ENCODE measurements at places on chromosomes 16 and 17.

DNA sequence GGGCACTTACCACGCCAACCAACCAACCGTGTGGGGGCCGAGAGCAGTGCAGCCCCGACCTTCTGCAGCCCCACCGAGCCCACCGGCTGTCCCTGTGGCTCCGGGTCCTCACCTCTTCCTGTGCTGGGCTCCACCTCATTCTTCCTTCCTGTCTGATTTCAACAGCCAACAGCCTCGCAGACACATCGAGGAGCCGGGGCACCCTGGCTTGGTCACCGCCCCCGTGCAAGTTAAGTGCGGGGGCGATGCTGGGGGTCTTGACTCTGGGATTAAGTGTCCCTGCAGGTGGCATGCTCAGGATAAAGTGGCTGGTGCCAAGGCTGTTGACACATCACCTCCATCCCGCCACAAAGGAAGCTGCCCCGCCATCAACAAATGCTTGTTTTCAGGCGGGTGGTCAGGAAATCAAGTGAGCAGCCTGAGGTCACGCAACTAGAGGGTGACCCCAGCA lies at the start of gene NLRC3:
TSS of gene NLRC3 (minus strand) at position 102 of the 451 bp plus-strand sequence. CDS start 12,367 bp downstream, outside the sequence.
- no peak for DNase-seq

GRCh38 chr16:83301971-83302370 lies 505.8 kb upstream of the HSBP1 start:
- DNase-seq: no peak

- DNase-seq: no peak
Observed at GRCh38 chr16:88886845-88887521, 20.5 kb upstream of the PABPN1L start.

DNA sequence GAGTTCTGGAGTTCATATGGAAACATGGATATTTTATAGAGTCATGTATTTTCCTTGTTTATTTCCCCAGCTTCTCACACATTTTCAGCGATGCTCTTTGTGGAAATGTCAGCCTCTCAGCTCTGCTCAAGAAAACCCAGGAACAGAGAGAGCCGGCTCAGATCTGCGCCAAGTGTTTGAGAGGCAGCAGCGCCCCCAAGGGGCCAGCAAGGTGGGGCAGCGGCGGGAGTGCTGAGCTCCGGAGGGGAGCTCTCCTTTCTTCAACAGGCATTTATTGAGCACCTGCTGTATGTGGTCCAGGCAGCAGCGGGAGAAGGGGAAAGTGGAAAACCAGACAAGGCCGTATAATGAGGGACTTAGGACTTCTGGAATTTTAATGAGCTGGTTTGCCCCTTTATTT lies 421.1 kb upstream of the C16orf82 start:
- no peak for DNase-seq

DNA sequence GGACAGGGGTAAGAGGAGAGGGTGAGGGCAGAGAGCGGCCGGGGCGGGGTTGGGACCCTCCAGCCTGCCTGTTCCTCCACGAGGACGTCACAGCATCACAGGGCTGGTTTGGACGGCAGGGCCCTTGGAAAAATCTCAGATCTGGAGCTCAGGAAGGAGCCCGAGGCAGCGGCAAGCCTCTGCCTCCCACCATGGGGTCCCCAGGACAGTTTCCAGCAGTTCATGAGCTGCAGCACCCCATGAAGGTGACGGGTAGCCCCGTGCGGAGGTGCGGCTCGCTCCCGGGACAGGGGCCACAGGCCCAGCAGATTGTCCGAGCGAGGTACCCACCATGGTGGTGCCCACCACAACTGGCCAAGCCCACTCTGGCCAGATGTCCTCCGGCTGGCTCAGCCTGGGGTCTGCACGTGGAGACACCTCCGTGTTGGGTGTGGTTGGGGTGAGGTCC lies 21.3 kb downstream of the TPSD1 start:
- DNase-seq: no peak

- DNase-seq: no peak
Observed at GRCh38 chr16:13171313-13171712, 269.9 kb downstream of the SHISA9 start.

GRCh38 chr17:64784353-64785010 lies 122.4 kb upstream of the SMURF2 start:
- DNase-seq: no peak

DNA sequence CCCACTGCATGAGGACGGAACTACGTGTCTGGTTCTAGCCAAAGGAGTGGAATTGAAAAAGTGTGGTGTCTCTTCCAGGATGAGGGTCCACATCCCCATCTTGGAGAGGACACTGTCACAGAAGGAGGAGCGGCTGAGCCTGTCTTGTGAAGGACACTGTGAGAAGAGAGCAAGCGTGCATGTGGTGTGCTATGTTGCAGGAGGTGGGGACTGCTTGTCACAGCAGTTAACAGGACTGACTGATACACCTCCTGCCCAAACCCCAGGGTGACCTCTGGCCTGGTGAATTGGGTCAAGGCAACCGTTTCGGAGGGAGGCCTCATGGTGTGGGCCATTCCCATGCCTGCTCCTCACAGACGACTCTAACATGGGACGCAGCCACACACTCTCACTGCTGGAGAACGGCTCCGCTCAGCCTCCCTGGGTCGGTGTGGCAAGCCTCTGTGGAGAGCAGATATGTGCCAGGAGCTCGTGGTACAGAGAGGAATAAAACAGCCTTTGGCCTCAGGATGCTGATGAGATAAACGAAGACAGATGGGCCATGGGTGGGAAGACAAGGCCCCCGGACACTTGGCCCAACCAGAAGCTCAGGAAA lies 56.4 kb upstream of the RBFOX3 start:
- DNase-seq: no peak

GRCh38 chr17:76701471-76701967 lies 9.2 kb downstream of the MXRA7 start:
- DNase-seq: no peak

- DNase-seq: no peak
Observed at GRCh38 chr16:84868829-84869472, 49.2 kb downstream of the CRISPLD2 start.

DNA sequence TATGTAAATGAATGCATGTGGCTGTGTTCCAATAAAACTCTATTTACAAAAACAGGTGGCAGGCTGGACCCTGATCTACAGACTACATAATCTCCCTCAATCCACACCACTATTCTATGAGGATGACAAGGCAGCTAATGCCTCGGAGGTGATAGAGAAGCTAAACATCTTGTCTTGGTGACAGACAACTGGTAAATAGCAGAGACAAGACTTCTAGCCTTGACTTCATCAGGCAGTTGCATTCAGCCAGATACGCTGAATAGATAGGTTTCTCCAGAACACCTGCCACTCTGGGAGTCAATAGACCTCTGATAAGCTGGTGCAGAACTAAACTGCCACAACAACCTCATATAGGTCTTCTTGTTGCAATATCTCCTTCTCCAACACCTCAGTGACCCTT lies 3.3 kb downstream of the ATPAF2 start:
- DNase-seq: no peak

- DNase-seq: no peak
Observed at GRCh38 chr16:89093602-89094251, at the start of gene ACSF3. Gene ACSF3 (plus strand): TSS chr16:89093852. CDS start chr16:89100682, 6,830 bp downstream.

GRCh38 chr16:74680681-74681080 lies 14.0 kb upstream of the RFWD3 start:
- no peak for DNase-seq

- DNase-seq: no peak
Observed at GRCh38 chr17:65685110-65685509, 123.7 kb upstream of the AXIN2 start.

DNA sequence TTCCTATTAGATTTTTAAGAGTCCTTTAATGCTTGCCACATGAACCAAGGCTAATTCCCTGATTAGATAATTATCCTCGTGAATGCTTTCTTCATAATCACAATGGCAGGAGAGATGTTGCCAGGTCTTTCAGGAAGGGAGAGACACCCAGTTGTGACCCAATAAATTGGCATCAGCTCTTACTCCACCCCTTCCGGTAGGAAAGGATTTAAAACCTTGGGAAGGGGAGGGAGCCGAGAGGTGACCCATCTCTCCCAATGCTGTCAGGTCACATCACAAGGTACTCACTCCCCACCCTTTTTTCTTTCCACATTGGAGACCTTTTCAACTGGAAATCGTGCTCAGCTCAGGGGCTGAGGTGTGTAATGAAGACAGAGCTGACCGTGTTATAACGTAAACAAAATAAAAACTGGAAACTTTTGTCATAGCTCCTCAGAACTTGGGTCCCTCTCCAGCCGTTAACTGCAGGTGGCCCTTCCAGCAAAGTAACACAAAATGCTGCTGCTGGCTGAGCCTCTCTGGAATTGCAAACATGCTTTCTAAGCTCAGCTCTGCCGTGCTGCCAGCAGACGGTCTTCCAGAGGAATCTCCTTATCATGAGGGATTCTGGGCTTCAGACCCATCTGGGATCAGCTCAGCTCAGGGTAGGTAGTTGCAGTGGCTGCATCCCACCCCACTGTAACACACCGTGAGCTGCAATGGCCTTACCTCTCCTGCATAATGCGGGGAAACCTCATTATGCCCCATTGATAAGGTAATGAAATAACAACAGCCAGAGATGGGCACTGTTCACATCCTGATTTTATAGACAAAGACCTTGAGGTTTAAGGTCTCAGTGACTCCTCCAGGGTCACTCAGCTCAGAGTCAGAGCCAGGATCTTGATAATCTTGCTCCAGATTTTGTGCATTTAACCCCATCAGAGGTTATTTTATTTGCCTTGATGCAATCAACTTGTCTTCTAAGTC lies 15.6 kb downstream of the TMEM100 start:
- DNase-seq: no peak

GRCh38 chr17:63842173-63842539 lies 329 bp downstream of the SMARCD2 start:
- DNase-seq: no peak

DNA sequence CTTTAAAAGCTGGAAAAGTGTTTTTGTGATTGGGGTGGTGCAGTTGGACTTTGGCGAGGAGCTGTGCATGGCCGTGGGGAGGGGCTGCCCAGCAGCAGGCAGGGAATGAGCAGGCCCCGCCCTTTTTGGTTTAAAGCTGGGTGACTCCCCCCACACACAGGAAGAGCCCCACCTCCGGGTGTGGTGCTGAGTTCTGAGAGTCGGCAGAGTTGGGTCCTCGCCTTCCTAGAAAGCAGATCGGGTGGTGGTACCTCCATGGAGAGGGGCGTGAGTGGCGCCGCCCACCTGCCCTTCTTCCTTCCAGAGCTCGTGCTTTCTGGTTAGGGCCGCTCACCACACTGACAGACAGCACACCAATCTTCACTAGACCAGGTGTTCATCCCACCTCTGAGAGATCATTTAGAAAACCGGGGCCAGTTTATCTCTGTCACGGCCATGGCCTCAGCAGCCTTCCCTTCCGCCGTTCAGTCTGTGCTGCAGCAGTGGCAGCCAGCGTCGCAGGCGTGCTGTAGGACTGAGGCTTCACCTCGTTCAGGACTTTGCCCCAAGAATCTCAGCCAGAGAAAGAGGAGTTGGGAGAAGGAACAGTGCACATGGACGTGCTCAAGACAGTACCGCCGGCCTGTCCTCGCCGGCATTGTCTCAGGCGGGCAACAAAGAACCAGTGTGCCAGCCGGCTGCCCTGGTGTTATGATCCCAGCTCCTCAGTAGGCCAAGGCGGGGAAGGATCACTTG lies 144.0 kb upstream of the CHMP6 start:
- DNase-seq: no peak

DNA sequence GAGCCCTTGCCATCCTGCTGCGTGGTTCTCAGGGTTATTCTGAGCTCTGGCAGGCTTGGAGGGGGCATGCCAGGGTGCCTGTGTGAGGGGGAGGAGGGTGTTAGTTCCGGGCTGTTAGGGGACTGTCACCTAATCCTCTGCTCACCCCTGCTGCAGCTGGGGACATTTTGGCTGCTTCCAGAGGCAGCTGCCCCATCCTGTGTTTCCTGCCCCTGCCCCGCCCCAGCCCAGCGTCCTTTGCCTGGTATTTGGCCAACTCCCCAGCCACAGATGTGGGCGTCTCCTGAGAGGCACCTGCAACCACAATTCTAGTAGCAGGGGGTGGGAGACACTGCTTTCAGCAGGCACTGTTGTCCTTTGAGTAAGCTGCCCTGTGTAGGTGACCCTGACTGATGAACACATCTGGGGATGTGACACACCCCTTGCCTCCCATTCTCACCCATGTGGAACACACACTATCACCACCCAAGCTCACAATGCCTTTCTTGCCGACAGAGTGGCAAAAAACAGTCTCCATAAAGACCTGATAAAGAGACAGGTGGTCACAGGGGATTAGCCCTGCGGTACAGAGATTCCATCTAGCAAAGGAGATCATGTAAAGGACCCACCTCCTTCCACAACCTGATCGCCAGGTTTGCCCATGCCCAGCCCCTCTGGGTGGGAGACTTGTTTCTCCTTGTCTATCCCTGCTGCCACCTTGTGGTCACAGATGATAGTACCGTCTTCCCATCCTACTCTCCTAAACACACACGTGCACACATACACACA lies at the start of gene CHRNE:
TSS of gene CHRNE (minus strand) at position 48 of the 768 bp plus-strand sequence. CDS start at position 13, 35 bp downstream.
- peak; percentile 80 for DNase-seq

DNA sequence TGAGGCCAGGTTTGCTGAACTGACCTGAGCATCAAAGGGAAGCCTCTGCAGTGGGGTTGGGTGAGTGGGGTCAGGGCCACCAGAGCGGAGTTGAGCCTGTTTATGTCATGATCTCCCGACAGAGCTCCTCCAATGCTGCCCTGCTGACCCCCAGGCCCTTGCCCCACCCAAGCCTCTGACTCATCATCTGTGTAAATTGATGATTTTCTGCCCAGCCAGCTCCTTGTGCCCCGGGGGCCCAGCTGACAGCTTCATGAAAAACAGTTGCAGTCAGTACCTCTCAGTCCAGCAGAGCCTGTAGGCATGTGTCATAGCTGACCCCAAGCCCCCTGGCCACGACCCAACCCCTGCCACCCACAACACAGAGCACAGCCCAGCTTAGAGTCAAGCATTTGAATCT lies 134.9 kb downstream of the CCT6B start:
- DNase-seq: no peak

- DNase-seq: no peak
Observed at GRCh38 chr16:29009050-29009837, 24.4 kb downstream of the LAT start.

- no peak for DNase-seq
Observed at GRCh38 chr17:61122326-61122913, 277.2 kb upstream of the TBX2 start.

GRCh38 chr16:65688301-65688700 lies 566.4 kb upstream of the CDH11 start:
- no peak for DNase-seq

- no peak for DNase-seq
Observed at GRCh38 chr17:77354670-77355455, 214.1 kb downstream of the SEC14L1 start.

GRCh38 chr16:47523342-47524006 lies 62.3 kb downstream of the PHKB start:
- no peak for DNase-seq

DNA sequence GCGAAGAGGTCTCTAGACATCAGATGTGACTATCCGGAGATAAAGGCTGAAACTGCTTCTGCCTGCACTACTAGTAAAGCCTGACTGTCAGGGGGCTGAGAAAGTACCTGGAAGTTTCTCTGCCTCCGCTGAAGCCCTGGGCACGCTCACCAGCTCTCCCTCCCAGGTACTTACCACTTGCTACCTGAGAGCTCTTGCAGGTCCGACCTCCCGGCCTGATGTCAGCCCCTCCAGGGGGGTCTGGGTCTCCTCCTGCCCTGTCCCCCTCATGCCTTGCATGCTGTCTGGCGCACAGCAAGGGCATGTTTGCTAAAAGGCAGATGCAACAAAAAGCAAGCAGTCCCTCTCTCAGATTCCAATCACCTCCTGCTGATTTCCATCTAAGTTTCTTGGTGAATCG lies 17.4 kb downstream of the ZDHHC7 start:
- no peak for DNase-seq

- no peak for DNase-seq
Observed at GRCh38 chr17:64036198-64036922, 15.9 kb upstream of the ICAM2 start.

GRCh38 chr16:67645397-67646121 lies 615 bp downstream of the CARMIL2 start:
- DNase-seq: no peak

- DNase-seq: no peak
Observed at GRCh38 chr16:12079412-12079965, 103.0 kb downstream of the SNX29 start.
